ENCODE measurements at places on chromosomes 12 and 14. TPM values are rescaled to one million over a fixed set of nuclear protein-coding genes. Genes with fewer than 3 reads are reported as not detected.

GRCh38 chr14:34797747-34798583 is 77.2 kb downstream of the BAZ1A start:
- DNase-seq = peak; percentile 54

- no peak for DNase-seq
Measured at GRCh38 chr14:57820581-57820980, 45.3 kb downstream of the SLC35F4 start.

DNA sequence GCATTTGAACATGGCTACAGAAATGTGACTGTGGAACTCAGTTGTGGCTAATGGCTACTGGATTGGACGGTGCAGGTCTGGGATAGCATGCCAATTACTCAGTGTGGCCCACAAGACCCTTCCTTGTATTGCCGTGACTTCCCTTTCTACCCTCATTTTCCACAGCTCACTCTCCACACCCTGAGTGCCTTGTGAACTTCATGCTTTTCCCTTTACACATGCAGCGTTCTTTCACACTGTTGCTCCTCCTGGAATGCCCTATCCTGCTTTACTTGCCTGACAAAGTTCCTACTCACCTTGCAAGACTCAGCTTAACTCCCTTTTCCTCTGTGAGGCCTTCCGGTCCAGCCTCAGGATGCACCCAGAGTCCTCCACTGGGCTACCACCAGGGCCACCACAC is 46.8 kb upstream of the MAX start:
- DNase-seq = no peak

The B4GALNT1 gene
- 1.2 TPM for total RNA-seq

The AVPR1A gene
- 0.35 TPM for total RNA-seq

DNA sequence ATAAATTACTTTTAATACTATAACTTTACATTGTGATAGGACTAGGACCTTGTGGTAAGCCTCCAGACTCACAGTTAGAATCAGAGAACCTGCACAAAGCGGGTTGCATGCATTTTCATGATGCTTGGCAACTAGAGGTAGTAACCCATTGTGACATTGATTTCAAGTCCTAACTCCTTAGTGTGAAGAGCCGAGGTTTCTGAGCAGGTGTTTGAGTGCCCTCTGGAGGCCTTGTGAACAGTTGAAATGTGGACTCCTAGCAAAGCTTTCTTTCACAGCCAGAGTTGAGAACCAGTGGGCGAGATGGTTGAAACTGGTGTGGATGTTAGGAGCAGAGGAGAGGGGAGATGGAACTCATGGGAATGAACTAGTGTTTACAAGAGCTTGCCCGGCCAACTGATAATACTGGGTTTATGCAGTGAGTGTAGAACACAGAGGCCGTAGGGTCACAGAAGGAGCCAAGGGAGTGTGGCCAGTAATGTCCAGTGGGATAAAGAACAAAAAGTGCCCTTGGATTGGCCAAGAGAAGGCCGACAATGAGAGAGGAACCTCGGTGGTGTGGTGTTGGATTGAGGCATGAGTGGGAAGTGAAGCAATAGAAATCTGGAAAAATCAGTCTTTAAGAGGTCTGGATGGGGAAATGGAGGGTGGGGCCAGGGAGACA is 10.9 kb downstream of the ZNF664 start:
- peak; percentile 82 for DNase-seq

DNA sequence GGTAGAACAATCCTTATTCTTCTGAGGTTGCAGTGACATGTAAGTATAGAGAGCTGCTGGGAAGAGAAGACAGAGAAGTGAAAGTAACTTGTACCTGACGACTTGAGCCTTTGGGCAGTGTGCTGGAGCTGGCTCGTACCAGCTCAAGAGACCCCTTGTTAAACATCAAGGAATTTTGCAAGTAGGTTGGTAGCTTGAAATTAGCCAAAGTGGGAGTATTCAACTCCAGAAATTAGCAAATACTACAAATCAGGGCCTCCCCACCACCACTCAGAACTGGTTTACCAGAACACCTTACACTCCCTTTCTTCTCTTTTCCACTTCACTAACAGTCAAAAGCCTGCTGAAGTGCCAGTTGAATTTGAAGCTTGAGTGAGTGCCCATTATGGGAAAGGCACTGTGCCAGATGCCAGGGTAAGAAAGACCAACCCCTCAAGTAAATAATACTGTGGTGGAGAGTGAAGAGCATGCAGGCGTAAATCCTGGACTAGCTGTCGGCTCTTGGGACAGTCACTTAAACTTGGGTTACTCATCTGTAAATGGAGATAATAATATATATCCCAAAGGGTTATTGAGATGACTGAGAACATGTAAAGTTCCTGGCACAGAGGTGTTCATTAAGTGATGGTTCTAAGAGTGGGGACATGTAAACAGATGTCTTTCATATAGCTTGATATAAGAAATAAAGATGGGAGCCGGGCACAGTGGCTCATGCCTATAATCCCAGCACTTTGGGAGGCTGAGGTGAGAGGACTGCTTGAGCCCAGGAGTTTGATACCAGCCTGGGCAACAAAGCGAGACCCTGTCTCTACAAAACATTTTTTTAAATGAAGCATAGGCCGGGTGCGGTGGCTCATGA is 27.0 kb upstream of the EID3 start:
- DNase-seq = no peak

DNA sequence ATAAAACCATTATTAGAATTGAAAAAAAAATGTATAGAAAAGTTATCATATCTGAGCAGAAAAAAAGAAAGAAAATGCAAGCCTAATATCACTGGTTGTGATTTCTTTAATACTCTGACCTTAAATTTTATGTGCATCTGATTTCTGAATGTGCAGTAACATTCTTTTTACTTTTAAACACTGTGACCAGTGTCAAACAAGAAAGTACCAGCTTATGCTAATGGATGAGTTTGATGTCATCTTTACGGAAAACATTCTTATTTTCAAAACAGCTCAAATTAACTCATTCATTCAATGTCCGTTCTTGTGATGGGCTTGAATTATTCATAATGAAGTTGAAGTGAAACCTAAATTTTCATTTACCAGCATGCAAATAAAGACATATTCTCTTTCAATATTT is at the start of gene TAS2R50:
TAS2R50 (minus strand) TSS at position 101 of the 400 bp plus-strand sequence; CDS start at position 49, 52 bp downstream.
- DNase-seq = no peak

All from endodermal cell (in vitro differentiated cells).